NCI-H748 treated with DMSO at 0.1 percent for 48 hours (cell line): ENCODE measurements at places on chromosomes 2 and 18.

- DNase-seq: no peak
Observed at GRCh38 chr2:124668161-124668560, 643.1 kb downstream of the CNTNAP5 start.

DNA sequence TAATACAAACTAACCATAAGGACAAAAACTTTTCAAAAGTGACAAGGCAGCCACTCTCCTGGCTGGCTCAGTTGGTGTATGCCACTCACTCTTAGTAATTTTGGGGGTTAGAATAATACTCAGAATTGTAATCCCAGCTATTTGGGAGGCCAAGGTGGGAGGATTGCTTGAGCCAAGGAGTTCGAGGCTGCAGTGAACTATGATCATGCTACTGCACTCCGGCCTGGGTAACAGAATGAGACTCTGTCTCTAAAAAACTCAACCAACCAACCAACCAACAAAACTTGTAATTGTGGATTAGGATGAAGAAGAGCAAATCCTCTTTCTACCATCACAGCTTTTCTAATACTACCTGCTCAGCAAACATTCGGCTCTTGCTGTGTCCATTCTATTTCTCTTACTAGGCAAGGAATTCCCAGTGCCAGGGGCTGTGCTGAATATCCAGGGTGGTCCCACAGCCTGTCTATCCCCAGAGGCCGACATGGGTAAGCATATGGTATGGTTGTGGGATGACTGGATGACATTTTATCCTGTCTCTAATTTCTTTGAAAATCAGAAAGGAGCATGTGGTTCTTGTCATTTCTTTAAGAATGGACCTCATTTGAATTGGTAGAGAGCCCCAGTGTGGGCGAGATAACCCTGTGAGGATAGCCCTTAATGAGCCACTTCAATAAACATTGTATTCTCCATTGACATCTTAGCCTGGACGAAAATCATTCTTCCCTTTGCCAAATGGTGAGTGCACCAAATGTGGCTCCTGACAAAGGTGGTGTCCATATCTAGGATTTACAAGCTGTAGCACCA is 220.1 kb downstream of the MYCN start:
- no peak for DNase-seq

- no peak for DNase-seq
Observed at GRCh38 chr2:10424051-10424450, 24.1 kb downstream of the ODC1 start.

DNA sequence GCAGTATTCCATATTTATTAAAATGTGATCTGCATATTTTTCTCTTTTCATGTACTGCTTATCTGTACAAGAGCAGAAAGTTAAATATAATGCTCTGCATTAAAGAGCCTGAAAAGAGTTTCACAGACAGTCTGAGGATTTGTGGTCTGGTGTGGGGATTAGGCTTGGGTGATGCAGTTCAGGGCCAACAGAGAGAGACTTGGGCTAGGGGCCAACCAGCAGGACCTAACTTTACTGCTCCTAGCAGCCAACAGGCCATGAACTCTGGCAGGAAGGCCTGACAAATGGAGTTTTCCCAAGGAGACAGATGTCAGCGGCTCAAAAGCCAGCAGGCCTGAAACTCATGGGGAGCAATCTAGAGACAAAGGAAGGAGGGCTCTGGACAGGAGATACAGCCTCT is 169.6 kb downstream of the LRRTM1 start:
- DNase-seq: no peak

DNA sequence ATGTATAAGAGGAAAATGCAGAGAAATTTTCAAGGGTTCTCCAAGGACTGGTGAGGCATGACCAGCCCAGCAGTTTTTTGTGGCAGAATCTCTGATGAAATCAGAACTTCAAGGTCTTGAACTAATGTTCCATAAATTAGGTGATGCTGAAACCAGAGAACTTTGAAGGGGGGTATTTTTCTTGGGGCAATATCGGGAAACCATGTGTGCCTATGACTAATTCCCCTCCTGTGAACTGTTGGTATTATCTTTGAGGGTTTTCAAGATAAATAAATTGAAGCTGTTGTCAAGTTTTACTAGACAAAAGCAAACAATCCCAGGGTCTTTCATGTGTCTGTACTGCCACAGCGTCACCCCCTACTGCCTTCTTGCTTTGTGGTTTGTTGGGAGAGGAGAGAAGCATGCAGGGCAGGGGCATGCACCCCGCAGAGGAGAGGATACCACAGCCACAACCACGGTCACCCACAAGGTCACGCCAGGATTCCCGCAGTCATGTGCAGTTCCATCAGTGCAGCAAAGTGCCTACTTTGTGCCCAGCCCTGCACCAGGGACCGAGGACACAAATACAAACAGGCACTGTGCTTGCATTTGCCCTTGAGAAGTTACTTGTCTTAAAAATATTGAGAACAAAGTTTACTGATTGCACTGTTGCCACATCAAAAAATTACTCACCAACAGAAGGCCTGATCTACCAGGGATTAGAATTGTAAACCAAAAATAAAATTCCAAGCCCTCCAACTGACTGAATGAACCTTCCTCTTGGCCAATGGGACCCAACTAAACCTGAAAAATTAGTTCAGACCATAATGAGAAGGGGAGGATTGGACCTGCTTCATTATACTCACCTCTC is 413.3 kb upstream of the TRIB2 start:
- DNase-seq: no peak

- DNase-seq: peak; percentile 78
Observed at GRCh38 chr2:150228936-150229335, 258.5 kb downstream of the RND3 start.

DNA sequence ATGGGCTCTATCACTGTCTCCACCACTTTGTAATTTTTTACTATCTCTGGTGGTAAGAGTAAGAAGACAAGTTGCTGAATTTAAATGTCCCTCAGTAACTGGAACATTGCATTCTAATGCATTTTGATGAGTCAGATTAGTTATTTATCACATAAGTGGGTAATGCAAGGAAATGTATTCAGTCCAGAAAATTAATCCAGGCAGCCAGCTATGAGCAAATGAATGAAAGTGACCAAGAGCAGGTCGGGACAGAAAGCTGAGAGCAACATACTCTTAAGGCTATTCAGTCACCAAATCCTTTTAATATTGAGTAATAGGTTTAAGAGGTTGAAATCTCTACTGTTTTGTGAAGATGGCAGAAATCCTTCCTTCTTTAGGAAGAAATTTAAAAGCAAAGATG is 265.5 kb upstream of the PARD3B start:
- no peak for DNase-seq

GRCh38 chr2:85800586-85800985 is 46.8 kb downstream of the ATOH8 start:
- DNase-seq: no peak

- no peak for DNase-seq
Observed at GRCh38 chr18:31548853-31549252, 42.8 kb upstream of the TTR start.

DNA sequence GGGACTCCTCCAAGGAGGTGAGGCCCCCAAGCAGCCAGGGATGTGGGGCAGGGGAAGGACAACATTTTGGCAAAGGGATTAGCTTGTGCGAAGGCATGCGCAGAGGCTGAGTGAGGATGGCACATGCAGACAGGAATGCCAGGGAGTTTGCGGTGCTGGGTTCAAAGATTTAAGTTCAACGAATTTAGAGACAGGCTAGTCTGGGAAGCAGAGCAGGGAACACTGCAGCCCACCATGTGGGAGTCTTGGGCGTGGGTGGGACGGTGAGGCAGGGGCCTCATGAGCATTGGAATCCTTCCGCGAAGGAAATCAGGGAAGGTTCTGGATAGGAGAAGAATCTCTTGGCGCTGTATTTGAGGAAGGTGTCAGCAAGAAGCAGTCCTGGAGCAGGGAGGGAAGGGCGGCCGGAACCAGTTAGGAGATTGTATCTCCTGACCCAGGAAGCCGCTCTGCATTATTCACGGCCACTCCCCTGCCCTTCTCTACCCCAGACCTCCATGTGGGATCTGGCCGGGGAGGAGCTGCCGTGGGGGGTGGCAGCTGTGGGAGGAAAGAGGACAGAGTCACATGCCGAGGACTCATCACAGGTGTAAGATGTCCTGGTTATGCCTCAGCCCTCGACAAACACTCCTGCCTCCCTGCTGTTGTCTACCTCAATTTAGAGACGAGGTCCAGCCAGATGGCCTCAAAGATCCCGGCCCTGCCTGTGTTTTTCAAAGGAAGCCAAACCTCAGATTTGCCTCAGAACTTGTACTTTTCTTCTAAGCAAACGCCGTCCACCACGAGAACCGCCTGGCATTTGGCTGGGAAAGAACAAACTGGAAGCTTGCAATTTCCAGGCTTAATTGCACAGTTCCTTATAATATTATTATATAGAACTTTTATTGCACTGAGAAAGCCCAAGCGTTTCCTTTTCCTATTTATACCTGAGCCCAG is 123.7 kb upstream of the SMAD2 start:
- DNase-seq: no peak

- DNase-seq: no peak
Observed at GRCh38 chr2:71811726-71812125, 335.9 kb downstream of the CYP26B1 start.

DNA sequence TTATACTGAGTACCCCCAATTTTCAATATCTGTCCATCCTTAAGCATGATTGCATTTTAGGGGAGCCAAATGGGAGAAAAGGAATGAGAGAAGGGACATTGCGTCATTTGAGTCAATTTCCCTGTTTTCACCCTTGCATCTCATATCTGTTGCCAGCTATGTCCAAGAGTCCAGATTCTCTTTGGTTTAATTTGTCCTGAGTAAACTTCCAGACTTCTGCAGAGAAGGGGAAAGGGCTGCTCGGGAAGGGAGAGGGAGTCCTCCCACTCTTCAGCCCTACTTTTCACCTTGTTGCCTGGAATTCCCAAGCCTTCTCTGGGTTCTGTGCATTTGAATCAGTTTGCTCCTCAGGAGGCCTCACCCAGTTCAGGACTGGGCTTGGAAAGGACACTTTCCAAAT is 16.5 kb downstream of the GREB1 start:
- DNase-seq: no peak

- DNase-seq: no peak
Observed at GRCh38 chr2:122390406-122390805, 635.0 kb downstream of the TSN start.

DNA sequence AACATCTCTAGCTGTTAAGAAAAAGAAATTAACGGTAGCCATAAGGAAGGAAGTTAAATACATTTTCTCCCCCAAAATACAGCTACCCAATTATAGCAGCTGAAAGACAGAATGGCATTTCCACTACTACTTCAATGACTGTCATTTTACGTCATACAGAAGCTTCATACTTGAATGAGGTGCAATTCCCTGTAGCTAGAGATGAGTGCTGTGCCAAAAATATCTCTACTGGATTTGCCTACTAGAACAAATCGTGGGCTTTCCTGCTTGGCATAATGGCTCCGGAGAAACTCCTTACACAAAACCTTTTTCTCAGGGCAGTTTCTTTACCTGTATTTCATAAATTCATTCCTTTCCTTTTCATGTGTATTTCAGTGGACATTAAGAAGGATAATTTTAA is 36.3 kb upstream of the NRXN1 start:
- DNase-seq: no peak

DNA sequence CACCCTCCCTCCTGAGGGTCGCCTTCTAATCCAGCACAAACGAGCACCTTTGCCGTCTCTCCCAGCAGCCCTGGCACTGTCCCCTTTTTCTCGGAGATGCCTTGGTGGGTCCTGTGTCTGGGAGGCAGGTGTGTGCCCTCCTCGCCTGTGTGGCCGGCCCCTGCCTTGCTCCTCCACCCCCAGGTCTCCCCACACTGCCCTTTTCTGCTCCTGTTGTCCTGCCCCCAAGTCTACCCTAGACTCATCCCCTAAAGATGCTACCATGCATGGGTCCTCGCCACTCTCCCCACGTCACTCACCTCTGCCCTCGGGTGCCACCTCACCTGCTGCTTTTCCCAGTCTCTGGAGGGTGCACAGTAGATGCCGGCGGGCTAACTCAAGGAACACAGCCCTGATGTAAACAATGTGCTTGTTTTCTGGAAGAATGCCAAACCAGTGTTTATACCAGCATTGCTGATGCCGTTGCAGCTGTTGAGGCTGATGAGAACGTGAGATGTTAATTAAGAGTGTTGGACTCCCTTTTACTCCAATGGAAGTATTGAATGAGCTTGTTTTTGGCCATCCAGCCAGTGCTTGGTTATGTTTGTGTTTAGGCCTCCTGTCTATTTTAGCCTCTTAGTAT is 223.1 kb downstream of the AGAP1 start:
- DNase-seq: peak; percentile 52

DNA sequence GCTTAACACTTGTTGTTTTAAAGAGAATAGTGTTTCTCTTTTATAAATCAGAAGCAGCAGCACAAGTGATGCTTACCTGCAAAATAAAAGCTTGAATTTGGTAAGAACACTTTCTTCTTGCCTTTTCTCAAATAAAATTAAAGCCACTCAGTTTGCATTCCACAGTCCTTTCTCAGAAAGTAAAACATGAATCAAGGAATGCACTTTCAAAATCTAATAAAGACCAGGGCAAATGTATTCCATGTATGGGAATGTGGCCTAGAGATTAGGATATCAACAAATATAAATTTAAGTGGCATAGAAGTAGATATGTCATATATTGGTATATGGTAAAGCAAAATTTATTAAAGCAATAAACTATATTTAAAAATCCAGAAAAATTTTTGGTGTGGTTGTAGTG is 352.8 kb downstream of the THSD7B start:
- DNase-seq: no peak

- DNase-seq: no peak
Observed at GRCh38 chr2:191950132-191950874, 103.4 kb upstream of the CAVIN2 start.

DNA sequence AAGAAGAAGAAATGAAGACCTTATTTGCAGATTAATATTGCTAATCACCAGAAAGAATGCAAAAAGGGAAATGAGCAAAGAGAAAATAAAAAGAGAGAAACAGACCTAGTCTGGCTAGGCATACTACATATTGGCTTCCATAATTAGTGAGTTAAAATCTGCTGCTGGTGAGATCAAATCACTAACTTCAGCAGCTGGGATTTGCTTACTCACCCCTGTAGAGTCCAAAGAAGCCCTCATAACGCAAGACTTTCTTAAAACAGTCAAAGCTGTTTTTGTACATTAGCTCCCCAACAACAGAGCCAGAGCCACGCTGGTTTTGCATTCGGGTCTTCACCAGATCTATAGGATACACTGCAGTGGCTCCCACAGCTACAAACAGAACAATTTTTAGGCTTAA is 80.9 kb downstream of the SLC25A12 start:
- no peak for DNase-seq

- DNase-seq: no peak
Observed at GRCh38 chr18:37487400-37487867, 78.2 kb downstream of the CELF4 start.

DNA sequence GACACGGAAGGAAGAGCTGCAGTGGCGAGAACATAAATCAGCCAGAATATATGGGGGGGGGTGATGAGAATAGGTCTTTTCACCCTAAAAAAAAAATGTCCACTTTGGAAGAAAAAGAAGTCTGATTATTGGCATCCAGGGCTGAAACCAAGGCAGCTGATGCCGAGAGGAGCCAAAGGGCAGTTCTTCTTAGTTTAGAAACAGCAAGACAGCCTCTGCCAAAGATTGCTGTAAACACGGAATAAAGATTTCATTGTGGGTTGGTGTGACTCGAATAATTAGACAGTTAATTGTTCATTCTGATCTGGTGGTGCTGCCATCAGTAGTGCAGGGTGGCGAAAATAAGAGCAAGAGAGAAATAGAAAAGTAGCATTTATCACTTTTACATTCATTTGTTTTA is 3.5 kb downstream of the CDH20 start:
- DNase-seq: no peak

- DNase-seq: no peak
Observed at GRCh38 chr2:234702731-234703225, 205.9 kb upstream of the ARL4C start.

- no peak for DNase-seq
Observed at GRCh38 chr2:216770050-216770449, 74.7 kb upstream of the IGFBP5 start.

GRCh38 chr2:157245846-157246764 is 11.4 kb upstream of the GALNT5 start:
- DNase-seq: no peak
